ENCODE measurements at places on chromosomes 16 and 17.
A peak's percentile ranks its signal among the peaks of the same experiment; 100 is the strongest.

- peak; percentile 1 for DNase-seq
Measured at GRCh38 chr17:8916466-8916865, 49.0 kb upstream of the PIK3R6 start.

DNA sequence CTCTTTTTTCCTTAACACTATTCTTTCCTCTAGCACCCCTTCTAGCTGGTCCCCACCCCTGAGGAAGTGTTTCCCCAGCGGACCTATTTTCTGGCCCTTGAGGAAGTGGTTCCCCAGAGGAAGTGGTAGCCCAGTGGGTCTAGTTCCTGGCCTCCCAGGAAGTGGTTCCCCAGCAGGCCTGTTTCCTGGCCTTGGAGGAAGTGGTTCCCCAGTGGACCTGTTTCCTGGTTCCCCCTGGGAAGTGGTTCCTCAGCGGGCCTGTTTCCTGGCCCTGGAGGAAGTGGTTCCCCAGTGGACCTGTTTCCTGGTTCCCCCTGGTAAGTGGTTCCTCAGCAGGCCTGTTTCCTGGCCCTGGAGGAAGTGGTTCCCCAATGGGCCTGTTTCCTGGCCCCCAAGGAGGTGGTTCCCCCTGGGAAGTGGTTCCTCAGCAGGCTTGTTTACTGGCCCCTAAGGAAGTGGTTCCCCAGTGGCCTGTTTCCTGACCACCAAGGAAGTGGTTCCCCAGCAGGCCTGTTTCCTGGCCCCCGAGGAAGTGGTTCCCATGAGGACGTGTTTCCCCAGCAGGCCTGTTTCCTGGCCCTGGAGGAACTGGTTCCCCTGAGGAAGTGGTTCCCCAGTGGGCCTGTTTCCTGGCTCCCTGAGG is 58.3 kb downstream of the NTN1 start:
- no peak for DNase-seq

GRCh38 chr17:16911141-16911937 is 60.6 kb downstream of the TNFRSF13B start:
- no peak for DNase-seq

- DNase-seq, result no peak
Measured at GRCh38 chr16:84874553-84874952, 54.8 kb downstream of the CRISPLD2 start.

DNA sequence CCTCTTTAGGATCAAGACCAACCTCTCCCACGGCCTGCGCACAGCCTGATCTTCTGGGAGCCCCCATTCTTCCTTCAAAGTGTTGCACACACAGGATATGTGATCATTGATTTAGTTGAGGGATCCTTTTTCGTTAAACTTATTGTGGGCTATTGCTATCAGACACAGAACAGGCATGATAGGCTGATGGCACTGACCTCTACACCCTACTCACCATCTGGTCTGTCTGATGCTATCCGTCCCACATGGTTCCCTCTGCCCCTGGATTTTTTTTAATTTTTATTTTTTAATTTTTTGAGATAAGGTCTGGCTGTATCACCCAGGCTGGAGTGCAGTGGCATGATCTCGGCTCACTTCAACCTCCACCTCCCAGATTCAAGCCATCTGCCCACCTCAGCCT is 19.2 kb upstream of the LITAF start:
- no peak for DNase-seq

GRCh38 chr16:67426950-67427349 is 4.0 kb upstream of the HSD11B2 start:
- no peak for DNase-seq

DNA sequence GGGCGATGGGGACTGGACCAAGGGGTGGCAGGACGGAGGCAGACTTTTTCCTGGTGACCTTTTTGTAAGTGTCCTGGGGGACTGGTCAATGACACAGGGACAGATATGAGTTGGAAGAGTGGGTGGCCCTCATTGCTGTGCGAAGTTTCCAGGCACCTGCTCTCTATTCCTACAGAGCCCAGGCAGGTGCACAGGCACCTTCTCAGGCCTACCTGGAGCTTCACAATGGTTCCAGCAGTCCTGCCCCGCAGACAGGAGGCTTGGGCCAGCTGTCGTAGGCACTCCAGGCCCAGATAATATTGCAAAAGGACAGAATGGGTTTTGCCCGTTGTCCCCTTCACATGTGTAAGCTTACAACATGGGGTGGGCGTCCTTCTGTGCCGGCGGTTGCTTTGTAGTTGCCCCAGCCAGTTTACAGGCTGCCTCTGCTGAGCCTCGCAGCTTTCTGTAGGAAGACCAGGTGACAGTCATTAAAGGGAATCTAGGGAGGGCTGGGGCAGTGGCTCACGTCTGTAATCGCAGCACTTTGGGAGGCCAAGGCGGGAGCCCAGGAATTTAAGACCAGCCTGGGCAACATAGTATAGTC is 84.3 kb downstream of the ARHGAP23 start:
- DNase-seq, result no peak

GRCh38 chr17:61475726-61476125 is 23.5 kb downstream of the TBX4 start:
- DNase-seq, result no peak

- DNase-seq, result no peak
Measured at GRCh38 chr17:75869282-75870141, 8.9 kb downstream of the TRIM47 start.

- DNase-seq, result no peak
Measured at GRCh38 chr17:66514227-66514806, 211.9 kb downstream of the PRKCA start.

DNA sequence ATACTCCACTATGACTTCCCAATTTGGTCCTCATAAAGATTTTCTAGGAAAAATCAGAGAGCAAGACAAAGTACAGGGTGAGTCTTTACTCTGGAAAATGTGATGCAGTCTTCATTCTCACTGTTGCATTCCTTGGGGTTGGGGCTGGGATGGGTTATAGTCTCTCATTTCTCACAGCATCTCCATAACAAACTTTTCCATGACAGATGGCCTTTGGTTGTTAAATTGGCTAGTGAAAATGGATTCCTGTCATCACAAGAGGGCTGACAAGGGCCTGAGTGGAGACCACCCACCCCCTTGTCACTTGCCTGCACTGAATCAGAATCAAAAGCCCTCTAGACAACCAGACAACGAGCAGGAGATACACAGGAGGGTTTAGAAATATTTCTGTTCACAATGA is 174.6 kb downstream of the AATF start:
- no peak for DNase-seq

DNA sequence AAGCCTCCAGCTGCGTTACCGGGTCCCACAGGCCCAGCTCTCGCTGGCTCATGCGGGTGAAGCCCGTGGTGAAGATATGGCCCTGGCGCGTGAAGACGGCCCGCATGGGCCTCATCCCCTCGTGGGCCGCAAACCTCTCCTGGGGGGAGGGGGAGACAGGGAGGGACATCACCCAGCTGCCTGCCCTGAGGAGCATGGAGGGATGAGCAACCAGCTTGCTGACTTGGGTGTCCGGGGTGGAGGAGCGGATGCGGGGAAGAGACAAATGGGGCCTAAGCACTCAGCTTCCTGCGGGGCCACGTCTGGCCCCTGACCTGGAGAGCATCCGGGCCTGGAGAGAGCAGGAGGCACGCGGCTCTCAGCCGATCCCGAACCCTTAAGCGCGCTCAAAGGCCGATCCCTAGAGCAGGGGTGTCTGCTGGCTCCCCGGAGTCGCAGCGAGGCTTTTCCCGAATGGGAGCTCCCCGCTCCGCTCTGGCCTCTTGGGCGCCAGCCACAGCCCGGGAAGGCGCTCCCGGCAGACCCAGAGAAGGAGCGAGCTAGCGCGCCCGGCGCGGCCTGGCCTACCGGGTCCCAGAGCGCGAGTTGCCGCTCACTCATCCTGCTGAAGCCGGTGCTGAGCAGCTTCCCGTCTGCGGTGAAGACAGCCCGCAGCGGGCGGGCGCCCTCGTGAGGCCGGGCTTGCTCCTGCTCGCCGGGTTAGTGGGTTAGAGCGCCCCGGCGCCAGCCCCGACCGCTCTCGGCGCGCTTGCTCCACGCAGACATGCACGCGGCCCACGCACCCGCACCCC is 5.0 kb downstream of the CORO6 start:
- no peak for DNase-seq

DNA sequence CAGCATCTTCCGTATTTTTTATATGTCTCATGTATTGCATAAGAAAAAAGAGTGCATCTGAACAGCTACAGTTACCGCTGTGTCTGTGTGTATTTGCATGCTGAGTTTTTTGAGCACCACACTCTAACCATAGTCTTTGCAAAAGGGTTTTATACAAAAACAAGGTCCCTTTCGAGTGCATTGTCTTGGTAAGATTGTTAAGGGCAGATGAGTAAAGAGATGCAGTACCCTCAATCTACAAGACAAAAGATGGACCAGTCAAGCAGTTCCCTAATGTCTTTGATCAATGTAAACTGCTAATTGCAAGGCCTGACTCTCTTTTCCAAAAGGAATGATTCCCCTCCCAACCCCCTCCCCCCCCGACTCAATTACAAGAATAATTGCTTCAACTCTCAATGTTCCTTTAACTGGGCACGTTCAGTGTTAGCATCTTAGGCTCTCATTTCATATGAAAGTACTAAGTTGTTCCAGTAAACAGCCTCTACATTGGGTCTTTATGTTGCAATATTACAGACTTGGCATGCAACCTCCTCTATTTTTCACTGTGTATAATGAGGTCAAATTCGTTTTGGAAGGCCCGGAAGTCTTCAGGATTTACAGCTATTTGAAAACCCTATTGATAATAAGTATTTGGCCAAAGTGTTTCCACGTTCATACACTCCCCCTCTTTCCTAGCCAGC is 471.4 kb upstream of the RBFOX1 start:
- no peak for DNase-seq

DNA sequence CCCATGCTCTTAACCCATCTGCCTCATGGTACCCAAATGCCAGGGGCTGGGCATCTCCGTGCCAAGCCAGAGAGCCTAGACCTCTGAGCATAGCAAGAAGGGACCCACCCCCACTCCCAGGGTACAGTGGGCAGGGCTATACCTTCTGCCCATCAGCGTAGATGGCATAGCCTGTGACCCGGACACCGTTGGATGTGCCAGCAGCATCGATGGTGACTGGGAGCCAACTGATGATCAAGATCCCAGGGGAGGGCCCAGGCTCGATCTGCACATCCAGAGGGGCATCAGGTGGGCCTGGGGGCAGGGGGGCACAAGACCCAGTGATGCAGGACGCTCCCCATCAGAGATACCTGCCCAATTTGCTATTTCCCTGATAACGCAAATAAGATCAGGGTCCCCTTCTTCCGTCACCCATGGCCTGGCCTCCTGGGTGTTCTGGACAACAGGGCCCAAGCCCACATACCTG is 17.1 kb downstream of the TSPOAP1 start:
- no peak for DNase-seq

DNA sequence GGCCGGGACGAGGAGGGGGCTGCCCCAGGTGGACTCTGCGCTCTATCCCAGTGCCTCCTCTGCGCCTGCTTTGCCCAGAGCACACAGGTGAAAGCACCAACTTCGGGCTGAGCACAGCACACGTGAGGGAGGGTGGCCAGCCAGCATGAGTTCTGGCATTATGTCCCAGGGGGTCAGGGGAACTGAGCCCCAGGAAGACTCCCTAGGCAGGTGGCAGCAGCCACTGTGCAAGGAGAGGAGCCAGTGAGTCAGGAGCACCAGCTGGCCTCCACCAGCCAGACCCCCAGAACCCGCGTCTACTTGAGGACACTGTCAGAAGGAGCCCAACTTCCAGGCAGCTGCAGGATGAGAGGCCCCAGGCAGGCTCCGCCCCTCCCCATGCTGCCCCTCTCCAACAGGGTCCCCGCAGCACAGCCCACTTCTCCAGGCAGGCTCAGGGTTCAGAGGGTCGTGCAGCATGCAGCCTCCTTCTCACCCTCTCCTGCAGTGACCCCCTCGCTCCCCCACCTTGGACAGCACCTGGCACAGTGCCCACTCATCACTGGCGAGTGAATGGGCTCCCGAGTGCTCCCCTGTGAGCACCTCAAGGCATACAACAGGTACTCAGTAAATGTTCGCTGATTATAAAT is 44.2 kb upstream of the RASD1 start:
- no peak for DNase-seq

DNA sequence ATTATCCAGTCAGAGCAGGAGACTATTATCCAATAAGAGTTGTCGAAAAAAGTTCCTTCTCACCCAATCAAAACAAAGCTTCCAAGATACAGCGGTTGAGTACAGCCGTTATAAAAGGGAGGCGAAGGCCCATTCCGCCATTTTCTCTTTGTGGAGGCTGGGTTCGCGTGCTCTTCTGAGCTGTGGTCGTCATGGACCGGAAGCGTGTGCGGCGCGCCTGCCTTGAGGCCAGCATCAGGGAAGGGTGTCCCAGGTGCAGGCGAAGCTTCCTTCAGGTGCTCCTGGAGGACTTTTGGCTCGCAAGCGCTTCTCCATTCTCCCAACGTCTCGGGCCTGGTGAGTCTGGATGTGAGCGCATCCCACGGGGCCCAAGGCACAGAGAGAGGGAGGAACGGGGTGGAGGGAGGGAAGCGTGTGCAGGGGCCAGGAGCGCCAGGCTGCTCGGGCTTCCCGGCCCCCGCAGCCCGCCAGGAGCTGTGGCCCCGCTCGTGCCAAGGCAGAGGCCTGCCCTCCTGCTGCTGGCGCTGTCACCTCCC is 99.2 kb downstream of the GOSR1 start:
- no peak for DNase-seq

- no peak for DNase-seq
Measured at GRCh38 chr16:49693445-49693844, 162.5 kb downstream of the ZNF423 start.

- DNase-seq, result no peak
Measured at GRCh38 chr16:65099607-65100006, 22.3 kb downstream of the CDH11 start.

DNA sequence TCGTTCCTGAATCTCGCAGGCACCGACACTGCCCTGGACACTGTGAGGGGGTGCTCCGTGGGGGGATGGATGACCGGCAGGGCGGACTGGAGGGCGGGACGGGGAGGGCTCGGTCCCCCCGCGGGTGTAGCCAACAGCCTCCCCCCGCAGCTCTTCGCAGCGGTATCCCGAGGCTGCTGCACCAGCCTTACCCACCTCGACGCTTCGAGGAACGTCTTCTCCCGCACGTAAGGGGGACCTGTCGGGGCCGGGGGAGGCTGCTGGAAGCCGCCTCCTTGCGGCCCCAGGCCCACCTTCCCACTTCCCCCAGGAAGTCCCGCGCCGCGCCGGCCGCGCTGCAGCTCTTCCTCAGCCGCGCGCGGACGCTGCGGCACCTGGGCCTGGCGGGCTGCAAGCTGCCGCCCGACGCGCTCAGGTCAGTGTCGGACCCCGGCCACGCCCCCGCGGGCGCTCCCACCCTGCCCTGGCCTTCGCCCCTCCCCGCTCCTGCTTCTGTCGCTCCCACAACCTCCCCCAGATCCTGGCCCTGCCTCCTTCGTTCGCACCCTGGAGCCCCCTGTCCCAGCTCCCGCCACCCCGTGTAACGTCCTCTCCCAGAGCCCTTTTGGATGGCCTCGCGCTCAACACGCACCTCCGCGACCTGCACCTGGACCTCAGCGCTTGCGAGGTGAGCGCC is 3.3 kb downstream of the CARMIL2 start:
- no peak for DNase-seq

DNA sequence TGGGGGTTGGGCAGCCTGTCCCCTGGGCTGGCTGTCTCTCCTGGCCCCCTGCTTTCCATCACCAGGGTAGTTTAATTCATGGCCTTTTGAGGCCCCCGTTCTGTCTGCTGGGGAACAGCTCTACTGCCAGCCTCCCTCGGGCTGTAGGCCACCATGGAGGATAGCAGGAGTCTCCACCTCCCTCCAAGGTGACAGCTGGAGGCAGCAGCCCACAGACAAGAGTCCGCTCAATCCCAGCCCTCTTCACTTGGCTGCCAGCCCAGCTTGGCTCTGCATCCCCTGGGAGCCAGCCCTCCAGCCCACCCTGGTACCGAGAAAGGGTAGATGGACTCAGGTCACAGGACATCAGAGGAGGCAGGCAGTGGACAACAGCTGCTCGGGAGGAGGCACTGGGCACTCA is 194.6 kb upstream of the SDK2 start:
- DNase-seq, result no peak

Data from GF-D8 (cell line).